ENCODE measurements at places on chromosomes 1 and 21. TPM values are rescaled to one million over a fixed set of nuclear protein-coding genes. Genes with fewer than 3 reads are reported as not detected.
A peak's percentile ranks its signal among the peaks of the same experiment; 100 is the strongest.

Gene DENND1B
- 7.7 TPM for total RNA-seq

- DNase-seq, result no peak
These were observed 1.1 kb downstream of the CACNA1S start for GRCh38 chr1:201111156-201111555.

DNA sequence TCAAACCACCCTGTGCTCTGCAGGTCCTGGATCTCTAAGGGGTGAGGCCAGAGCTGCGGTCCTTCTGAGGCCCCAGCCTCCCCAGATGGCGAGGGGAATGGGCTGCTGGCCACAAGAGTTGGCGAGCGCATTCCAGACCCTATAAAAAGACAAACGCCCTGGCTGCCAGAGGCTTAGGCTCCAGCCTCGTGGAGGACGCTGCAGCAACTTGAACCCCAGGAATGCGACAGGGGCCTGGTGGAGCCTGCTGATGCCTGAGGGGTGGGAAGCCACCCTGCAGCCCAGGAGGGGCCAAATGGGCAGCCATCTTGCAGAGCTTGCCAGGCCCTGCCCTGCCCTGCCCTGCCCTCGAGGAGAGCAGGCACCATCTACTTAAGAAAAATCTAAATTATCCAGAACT lies 8.6 kb downstream of the CACNA1S start:
- DNase-seq, result no peak

DNA sequence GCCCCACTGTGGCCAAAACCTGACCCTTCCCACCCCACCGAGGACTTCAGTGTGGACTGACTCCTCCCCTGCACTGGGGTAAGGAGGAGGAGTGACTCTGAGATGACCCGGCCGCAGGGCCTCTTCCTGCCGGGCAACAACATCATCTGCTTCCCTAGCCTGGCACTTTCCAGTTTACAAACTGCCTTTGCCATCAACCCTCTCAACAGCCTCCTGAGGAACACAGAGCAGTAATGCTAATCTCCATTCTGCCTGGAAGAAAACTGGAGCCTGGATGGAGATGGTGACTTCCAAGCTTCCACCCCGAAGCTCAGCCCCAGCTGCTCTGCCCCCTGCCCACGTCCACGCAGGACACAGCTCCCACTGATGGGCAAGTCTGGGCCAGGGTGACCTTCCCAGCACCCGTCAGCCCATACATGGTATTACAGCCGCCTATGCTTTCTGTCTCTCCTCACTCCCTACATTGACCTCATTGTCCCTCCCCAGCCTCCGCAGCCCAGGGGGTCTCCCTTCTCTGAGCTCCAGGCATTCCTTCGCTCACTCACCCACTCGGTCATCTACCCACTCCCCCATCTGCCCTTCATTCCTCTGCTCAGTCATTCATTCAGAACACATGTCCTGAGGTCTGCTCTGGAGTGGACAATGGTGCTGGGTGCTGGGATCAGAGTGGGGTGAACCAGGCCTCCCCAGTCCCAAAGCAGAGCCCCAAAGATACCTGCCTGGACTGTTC lies 34.2 kb downstream of the RAP1GAP start:
- no peak for DNase-seq

GRCh38 chr1:234715252-234716014 lies 105.5 kb upstream of the IRF2BP2 start:
- no peak for DNase-seq

- DNase-seq, result no peak
These were observed 612.9 kb upstream of the USP24 start for GRCh38 chr1:55828044-55828443.

Gene TTC22
- 76.6 TPM for total RNA-seq

GRCh38 chr1:43432907-43433306 lies 20.8 kb downstream of the HYI start:
- peak; percentile 76 for DNase-seq

Gene GPR52
- 0.67 TPM for total RNA-seq

GRCh38 chr21:46661211-46661625 lies 25.7 kb downstream of the PRMT2 start:
- DNase-seq, result no peak

DNA sequence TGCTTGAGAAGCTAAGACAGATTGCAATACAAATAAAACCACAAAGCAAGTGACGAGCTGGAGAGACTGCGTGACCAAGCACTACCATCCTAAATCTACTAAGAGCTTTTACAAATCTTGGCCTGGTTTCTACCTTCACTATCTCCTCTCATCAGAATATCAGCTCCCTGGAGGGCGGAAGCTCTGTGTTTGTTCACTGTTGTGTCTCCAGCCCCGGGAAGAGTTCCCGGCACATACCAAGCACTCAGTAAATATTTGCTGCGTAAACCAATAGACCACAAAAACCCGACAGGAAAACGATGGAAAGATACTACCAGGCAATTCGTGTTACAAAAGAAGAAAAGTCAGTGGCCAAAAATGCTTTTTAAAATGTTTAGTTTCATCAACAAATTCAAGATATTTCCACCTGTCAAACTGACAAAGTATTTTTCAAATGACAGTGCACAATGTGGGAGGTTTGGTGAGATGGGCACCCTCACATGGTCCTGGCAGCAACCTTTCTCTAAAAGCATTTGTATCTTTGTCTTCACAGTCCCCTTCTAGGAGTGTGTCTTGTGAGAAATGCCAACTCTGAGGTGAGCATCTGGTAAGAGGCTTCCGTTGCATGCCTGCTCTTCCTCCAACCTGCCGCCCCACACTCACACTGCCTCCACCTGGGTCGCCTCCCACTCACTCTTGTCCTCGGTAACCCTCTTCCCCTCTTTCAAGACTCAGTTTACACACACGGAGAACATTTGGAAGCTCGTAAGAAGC lies 34.7 kb downstream of the SLC1A7 start:
- DNase-seq, result no peak

DNA sequence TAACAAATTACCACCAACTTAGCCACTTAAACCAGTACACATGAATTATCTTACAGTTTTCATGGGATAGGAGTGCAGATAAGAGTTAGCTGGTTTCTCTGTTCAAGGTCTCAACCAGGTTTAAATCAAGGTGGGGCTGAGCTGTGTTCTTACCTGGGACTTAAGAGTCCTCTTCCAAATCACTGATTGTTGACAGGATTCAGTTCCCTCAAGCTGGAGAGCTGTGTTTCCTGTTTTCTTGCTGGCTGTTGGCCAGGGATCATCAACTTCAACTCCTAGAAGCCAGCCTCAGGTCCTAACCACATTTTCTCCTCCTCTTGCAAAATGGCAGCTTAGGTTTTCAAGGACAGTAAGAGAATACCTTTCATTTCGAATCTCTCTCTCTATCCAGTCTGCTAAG lies 123.8 kb upstream of the CHRM3 start:
- no peak for DNase-seq

GRCh38 chr1:200916152-200916551 lies 21.5 kb downstream of the INAVA start:
- DNase-seq, result no peak

Gene MAGI3
- 6.8 TPM for total RNA-seq

- no peak for DNase-seq
These were observed 211.4 kb upstream of the ZRANB2 start for GRCh38 chr1:71292203-71292602.

DNA sequence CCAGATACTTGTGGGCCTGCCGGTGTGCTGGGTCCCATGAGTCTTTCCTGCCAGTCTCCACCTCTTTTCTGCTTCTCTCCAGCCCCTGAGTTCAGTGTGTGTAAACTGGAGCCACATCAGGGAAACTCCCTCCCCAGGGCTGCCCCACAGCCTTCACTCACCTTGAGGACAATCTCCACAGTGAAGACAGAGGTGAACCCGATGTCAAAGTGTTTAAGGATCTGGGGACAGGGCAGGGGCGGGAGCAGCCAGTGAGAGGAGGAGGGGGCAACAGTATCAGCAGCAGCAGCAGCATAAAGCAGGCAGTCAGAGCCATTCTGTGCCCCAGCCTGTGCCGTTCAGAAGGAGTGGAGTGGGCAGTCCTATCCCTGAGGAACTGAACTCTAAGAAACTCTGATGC lies 43.2 kb downstream of the CACNA1S start:
- no peak for DNase-seq

Gene WDR64
- total RNA-seq, result not detected

GRCh38 chr1:22680726-22681125 lies 27.7 kb downstream of the C1QB start:
- no peak for DNase-seq

DNA sequence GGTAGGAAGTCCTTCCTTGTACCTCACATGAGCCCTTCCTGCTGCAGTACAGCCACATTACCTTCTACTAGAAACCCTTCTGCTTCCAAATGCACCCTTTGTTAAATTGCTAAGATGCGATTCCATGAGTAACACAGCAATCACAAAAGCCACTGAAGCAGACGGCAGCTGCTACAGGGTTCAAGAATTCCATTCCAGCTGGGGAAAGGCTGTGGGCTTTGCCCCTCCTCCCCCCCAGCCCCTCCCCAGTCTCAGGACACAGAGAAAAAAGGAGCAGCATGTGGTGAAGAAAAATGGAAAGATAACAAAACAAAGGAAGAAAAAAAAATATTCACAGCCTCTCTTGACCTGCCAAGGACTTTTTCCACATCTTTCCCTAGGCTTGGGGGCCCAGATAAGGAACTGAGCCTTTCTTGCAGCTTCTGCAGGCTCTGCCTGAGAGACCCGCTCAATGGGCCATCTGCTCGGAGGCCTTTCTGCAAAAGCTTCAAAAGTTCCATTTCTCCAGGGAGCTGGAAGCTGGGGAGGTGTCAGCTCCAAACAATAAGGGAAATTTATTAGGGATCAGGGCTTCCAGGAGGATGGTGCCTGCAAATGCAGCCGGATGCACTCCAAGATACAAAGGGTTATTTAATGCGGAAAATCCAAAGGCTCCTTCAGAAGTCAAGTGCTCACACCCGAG lies 72.1 kb downstream of the SYT2 start:
- no peak for DNase-seq

GRCh38 chr1:201656311-201657032 lies 117.5 kb downstream of the NAV1 start:
- DNase-seq, result no peak

GRCh38 chr1:221573756-221574155 lies 168.1 kb downstream of the DUSP10 start:
- DNase-seq, result no peak

DNA sequence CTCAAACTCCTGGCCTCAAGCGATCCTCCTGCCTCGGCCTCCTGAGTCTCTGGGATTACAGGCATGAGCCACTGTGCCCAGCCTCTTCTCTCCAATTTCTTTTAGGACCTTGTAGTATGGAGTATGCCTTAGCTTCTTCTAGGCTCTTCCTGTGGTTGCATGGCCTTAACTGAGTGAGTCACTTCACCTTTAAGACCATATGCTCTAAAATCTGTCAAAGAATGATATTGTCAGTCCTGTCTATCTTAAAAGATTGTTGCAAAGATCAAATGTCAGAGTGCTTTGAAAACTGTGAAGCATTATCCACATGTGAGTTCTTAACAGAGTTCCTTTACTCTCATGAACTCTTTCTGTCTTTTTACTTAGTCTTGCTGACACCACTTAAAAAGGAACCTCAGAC lies 37.2 kb downstream of the ATP2B4 start:
- DNase-seq, result no peak

DNA sequence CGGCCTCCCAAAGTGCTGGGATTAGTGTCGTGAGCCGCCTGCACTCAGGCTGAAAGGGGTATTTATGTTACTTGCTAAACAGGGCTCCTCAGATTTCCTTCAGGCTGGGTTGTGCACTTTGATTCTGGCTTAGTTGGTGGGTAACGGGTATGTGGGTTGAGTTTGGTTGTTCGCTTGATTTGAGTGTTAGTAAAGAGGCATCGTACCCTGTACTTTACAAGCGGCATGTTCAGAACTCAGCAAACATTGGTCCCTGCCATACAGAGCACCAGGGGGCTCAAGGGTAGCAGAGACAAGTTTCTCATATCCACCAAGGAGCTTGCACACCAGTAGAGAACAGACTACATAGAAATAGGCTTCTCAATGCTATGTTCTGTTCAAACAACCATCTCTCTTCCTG lies 147.8 kb downstream of the PGBD5 start:
- peak; percentile 37 for DNase-seq

Gene FAM167B
- total RNA-seq, result 0.42 TPM

Gene UBE2Q1
- 40.0 TPM for total RNA-seq

DNA sequence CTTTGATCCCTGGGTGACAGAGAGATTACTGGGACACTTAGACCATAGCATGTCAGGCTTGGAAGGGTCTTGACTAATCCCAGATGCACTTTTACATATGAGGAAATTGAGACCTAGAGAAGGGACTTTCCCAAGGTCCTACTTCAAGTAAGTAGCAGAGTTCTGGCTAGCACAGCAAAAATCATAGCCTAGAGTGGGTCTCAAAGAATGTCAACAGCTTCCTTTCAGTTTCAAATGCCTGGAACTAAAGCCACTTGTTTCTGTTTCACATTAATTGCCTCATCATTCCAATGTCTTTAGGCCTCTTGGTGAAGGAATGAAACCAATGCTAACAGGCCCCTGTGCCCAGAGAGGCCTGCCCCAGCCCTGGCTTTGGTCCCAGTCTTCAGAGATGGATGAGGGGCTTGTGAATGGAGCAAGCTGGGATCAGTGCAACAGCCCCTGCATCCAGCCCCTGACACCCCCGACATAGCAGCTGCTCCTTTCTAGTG lies 26.6 kb downstream of the ATF3 start:
- DNase-seq, result no peak

DNA sequence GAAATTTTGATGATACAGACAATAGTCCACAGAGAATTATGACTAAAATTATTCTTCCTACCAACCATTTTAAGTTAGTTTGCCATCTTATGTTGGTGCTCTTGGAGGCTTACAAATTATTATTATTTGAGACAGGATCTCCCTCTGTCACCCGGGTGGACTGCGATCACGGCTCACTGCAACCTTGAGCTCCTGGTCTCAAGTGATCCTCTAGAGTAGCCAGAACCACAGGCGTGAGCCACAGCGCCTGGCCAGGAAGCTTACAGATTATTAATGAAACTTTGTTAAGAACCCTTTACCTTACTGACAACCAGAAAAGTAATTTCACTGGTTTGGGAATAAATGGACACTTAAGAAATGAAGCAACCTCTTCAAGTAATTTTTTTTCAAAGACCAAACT lies 8.0 kb upstream of the DNAJB4 start:
- DNase-seq, result no peak

DNA sequence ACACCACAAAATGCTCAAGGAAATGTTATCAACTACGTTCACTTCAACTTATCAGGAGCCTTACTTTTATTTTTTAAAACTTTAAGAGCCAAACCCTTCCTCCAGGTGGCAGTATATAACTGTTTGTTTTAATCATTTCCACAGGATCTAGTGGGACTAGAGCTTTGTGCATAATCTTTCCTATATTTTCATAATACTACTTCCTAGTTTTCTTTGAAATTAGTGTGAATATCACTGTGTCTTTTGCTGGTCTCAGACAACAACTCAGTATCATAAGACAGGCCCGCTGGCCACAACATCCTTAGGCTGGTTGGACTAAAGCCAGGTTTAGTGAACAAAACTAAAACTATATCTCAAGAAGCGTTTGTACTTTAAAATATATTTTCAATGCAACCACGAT lies 145.5 kb downstream of the TIAM1 start:
- no peak for DNase-seq

Gene LRRC3
- total RNA-seq, result 2.9 TPM

GRCh38 chr1:36269408-36269838 lies 36.7 kb upstream of the SH3D21 start:
- DNase-seq, result no peak

Gene LRRC8C
- total RNA-seq, result 5.7 TPM

GRCh38 chr21:36608041-36608896 lies 90.6 kb upstream of the SIM2 start:
- DNase-seq, result no peak

GRCh38 chr1:178566187-178566586 lies 53.3 kb downstream of the TEX35 start:
- no peak for DNase-seq

GRCh38 chr1:175023043-175023921 lies at the start of gene MRPS14:
Gene MRPS14 (minus strand): TSS chr1:175023425. CDS start chr1:175023408, 17 bp downstream.
- DNase-seq, result peak; percentile 97

Gene KRTAP13-2
- total RNA-seq, result not detected

Data from lower leg skin (tissue), 4 donors.